ENCODE measurements at places on chromosomes 4 and X.

GRCh38 chrX:24982306-24982965, 33.3 kb downstream of the ARX start:
- no peak for DNase-seq

DNA sequence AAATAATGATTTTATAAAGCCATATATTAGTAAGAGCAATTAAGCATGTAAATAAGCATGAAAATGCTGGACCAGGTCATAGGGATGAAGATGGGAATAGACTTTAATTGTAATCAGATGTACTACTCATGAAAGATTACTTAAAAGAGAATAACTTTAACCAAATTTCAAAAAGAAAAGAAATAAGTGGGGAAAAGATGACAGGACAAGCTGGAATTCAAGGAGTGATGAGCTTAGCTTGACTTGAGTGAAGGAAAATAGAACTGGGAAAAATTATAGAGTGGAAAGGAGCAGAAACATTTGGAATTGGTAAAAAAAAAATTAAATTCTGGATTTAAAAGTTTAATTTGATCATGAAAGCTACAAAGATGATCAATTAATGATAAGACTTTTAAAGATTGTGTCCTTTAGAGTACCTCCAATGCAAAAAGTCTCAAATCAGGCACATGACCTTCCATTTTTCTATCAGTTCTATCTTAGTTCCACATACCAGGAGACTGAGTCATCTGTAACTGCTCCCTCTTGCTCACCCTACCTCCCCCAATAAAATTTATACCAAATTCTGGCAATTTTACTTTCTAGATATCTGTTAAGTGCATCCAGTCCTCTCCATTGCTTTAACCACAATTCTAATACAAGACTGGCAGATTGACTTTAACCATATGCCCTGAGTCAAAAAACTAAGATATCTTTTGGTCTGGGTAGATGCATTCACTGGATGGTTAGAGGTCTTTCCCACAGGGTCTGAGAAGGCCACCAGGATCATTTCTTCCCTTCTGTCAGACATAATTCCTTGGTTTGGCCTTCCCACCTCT, 56.4 kb upstream of the SLIT2 start:
- no peak for DNase-seq

GRCh38 chr4:172141025-172141424, 327.8 kb downstream of the GALNTL6 start:
- no peak for DNase-seq

GRCh38 chrX:133847340-133847994, 137.9 kb downstream of the GPC3 start:
- no peak for DNase-seq

DNA sequence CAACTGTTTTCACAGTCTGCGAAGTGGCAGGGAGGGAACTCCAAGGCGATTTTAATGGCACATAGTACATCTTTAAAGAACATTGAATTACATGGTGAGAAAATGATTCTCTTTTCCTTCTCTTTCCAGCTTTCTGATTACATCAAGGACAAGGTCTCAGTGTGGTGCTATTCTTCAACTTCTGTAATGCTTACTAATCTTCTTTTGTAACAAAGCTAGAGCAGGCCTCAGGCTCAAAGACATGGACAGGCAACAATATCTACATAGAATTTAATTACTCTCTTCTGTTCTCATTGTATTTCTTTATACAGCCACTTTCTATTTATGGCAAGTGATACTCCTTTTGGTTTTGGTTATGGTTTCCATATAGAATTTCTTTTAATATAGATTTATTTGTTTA, 48.4 kb downstream of the RTL5 start:
- DNase-seq = peak; percentile 48

- no peak for DNase-seq
Measured at GRCh38 chr4:2886622-2887021, 43.0 kb downstream of the ADD1 start.

DNA sequence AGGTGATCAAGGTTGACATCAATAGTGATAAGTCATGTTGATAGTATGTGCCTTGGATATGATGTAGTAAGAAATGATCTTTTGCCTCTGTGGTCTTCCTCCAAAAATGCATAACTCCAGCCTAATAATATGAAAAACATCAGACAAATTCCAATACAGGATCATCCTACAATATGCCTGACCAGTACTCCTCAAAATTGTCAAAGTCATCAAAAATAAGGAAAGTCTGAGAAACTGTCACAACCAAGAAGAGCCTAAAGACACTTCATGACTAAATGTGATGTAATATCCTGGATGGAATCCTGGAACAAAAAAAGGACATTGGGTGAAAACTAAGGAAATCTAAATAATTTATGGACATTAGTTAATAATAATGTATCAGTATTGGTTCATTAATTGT, 50.3 kb upstream of the LCORL start:
- no peak for DNase-seq

- no peak for DNase-seq
Measured at GRCh38 chr4:71816676-71817303, 32.9 kb upstream of the GC start.

DNA sequence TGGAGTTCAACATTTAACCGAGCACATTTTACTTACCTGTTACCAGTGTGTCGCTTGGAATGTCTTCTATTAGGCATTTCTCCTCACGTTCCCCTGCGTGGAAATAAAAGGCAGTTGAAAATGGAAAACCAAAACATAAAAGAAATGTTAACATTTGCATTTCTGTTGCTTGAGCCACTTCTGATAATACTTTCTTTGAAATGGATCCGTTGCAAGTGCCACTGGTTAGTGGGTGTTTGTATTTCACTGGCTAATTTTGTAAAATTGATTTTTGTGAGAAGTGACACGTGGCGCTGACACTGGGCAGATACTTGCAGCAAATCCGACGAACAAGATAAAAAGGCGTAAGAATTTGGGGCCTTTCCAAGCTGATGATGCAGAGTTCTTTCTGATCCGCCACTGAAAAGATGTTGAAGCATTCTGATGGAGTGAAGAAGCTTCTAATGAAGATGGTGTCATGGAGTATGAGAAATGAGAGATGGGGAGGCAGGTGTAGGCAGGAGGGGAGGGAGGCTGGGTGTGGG, 18.8 kb downstream of the SPON2 start:
- DNase-seq = no peak

- DNase-seq = no peak
Measured at GRCh38 chr4:152534541-152535359, 1.1 kb downstream of the FBXW7 start.

GRCh38 chr4:153131596-153131995, 72.6 kb upstream of the TRIM2 start:
- no peak for DNase-seq

DNA sequence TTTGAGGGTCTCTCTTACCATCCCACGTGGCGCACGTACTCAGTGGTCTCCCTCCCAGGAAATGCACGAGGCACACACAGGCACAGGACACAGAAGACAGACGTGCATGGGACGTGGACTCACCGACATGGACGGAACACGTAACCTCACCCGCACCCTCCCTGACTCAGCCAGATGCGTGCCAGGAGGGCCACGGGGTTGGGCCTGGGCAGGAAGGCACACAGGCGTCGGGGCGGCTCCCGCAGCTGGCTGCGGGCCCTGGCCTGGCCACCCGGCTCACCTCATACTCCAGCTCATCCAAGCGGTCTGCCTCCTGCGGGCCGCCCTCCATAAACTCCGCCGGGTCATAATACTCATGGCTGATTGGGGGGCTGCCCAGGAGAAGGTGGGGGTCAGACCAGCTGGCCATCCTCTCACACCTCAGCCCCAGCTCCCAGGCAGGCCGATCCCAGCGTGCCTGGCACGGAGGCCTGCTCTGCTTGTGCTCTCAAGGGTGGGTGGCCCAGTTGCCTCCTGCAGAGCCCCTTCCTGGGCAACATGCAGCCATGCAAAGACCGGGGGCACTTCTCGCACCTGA, 12.6 kb downstream of the SSR4 start:
- no peak for DNase-seq

DNA sequence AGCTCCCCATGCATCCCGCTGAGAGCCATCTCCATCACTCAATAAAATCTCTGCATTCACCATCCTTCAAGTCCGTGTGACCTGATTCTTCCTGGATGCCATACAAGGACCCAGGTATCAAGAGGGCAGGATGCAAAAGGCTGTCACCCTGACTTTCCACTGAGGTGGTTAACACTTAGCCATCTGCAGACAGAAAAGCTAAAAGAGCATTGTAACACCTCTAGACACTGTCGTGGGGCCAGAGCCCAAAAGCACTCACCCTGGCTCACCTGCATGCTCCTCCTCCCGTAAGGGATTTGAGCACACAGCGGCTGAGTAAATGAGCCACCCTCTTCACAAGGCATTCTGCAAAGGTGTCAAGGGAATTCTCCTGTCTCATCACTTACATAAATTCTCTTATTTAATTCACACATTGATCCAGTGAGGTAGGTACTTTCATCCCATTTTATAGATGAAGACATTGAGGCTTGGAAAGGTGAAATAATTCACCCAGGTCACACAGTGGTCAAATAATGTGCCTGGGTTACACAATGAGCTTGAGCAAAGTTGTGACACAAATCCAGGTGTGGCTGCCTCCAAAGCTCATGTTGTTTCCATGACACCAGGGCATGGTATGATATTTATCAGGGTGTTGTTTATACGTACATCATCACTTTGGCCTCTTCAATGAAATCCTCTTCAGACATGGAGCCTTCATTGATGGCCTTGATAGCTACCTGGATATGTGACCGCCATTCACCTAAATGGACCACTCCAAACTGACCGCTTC, 48.0 kb downstream of the TXK start:
- DNase-seq = no peak

DNA sequence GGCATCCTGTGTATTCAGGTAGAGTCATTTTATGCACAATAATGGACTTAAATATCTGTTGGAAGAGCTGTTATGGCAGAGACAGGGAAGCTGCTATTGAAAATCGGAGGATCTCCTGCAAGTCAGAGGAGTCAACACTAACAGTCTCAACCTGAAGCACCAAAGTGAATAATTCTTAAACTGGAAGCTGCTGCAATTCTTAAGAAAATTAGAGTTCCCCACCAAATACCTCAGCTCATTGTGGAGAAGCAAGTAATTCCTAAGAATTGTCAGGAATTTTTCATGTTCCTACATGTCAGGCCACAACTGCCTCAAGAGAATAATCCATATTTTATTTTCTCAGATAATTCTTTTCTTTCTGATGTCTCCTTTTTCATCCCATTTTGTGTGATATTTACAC, 892.6 kb upstream of the LCORL start:
- DNase-seq = no peak

- peak; percentile 14 for DNase-seq
Measured at GRCh38 chrX:110491846-110492620, 133.4 kb downstream of the RTL9 start.

DNA sequence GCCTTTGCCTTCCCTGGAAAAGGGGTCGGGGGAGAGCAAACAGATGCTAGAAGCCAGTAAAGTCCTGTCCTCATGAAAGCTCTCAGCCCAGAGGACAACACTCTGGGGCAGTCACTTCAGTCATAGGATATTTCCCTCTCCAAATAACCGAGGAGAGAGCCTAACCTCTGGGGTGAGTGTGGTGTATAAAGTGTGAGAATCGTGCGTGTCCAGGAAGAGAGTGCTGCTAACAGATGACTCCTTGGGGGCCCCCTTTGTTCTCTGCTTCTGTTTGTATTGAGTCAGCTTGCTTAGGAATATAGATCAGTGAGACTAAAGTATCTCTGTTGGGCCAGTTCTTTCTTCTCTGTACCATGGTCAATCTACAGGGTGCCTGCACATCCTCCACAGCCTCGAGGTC, 247.2 kb downstream of the PALLD start:
- DNase-seq = no peak

DNA sequence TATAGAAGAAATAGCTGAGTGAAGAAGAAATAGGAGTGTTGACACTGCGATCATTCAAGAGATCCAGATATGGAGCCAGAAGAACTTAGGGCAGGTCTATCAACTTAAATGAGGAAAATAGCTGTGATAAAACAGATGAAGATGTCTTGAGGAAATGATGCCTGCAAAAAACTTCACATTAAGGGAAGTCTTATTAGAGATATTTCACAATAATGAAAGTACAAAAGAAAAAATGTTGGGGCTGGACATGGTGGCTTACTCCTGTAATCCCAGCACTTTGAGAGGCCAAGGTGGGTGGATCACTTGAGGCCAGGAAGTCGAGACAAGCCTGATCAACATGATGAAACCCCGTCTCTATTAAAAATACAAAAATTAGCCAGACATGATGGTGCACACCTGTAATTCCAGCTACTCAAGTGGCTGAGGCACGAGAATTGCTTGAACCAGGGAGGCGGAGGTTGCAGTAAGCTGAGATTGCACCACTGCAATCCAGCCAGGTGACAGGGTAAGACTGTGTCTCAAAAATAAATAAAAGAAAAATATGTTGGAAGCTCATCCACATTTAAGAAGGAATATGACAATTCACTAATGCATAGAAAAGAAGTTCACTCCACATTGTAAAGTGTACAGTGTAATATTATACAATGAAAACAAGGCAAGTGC, 56.3 kb downstream of the PKD2 start:
- no peak for DNase-seq

- no peak for DNase-seq
Measured at GRCh38 chr4:55248756-55249155, 97.3 kb upstream of the SRD5A3 start.

GRCh38 chr4:89364541-89364940, 56.9 kb upstream of the GPRIN3 start:
- no peak for DNase-seq

- DNase-seq = no peak
Measured at GRCh38 chrX:51316271-51316670, 16.4 kb upstream of the NUDT10 start.

DNA sequence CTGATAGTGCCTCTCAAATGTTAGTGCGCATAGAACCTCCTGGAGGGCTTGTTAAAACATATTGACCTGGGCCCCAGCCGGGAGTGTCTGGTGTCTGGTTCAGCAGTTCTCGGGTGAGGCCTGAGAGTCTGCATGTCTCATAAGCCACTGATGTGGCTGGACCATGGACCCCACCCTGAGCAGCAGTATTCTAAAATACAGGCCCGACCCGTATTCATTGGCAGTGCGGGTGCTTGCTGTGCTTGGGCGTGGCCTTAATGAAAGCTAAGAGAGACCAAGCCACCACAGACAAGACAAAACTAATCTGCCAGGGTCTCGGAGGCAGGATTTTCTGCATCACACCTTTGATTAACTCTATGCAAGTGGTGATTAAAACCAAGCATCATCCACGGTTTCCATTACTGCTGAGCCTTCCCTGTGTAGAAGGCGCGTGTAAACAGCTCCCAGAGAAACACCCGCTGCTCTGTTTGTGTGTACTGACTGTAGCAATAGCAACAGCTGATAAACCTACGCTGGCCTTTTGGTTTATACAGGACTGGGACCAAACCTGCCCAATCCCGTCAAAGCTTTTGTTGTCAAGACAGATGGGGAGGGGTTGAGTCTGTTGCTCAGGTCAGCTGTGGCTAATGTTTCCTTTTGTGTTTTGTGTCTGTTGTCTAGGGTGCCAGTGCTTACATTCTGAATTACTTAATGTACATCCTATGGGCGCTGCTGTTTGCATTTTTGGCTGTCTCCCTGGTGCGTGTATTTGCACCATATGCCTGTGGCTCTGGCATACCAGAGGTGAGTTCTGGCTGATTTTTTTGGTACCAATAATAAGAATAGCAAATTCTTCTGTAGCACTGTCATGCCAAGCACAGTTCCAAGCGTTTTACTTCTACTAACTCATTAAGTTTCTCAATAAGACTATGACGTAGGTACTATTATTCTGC, 40.8 kb downstream of the CLCN4 start:
- DNase-seq = no peak

GRCh38 chrX:119735467-119735866, 22.9 kb upstream of the SOWAHD start:
- DNase-seq = no peak
